ENCODE measurements at places on chromosomes 2 and 18.

GRCh38 chr2:162327806-162328205, 9.3 kb upstream of the IFIH1 start:
- no peak for DNase-seq

DNA sequence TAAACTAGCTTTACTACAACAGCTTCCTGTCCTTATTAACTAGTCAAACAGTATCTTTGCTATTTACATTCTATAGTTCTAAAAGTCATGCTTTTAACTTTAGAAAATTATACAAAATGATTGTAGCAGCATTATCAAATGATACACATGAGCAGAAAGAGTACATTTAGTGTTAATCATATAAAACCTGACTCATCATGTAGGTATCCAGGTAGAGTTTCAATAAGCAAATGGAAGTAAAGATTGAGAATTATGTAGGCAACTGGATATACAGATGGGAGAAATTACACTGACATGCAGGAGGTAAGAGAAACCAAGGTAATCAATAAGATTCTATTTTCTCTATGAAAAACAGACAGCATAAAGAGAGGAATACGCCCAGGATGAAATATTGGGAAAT, 33.8 kb downstream of the TRIP12 start:
- no peak for DNase-seq

GRCh38 chr18:75607701-75608100, 180.2 kb upstream of the SMIM21 start:
- no peak for DNase-seq

DNA sequence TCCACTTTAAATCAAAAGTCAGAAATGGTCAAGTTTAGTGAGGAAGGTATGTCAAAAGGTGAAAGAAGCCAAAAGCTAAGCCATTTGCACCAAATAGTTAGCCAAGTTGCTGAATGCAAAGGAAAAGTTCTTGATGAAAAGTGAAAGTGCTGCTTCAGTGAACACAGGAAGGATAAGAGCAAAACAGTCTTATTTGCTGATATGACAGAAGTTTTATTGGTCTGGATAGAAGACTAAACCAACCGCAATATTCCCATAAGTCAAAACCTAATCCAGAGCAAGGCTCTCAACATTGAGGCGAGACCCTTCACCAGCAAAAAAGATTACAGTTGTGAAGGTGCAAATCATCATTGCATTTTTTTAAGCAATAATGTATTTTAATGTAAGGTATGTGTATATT, 496.5 kb upstream of the LRATD1 start:
- no peak for DNase-seq

- no peak for DNase-seq
Observed at GRCh38 chr2:61433606-61434005, 37.3 kb downstream of the USP34 start.

DNA sequence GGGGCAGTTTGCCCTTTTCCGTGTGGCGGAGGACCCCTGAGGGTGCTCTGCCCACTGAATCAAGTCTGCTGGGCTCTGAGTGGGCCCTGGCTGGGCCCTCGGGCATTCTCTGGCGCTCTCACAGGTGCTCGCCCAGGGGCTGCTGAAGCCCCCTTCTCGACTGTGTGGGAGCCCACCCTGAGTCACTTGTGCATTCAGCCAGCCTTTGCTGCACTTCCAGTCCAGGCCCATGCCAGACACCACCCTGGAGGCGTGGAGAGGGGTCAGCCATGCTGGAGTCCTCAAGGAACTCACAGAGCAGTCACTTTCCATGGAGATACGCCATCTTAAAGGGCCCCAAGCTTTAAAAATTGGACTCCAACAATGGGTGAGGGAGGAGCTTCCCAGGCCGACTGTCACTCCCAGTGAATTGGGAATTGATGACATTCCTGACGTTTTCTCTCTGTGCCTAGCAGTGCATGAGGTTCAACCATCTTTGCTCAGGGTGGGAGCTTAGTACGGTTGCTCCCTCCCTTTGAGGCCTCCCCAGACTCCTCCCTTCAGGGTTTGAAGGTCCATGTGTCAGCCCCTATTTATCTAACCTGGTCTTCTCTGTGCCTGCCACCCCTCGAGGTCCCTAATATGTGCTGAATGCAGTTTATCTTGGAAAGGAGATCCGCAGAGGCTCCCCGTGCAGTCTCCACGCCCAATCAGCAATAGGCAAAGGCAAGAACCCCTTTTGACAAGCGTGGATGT, 71.8 kb upstream of the HS6ST1 start:
- DNase-seq = no peak

DNA sequence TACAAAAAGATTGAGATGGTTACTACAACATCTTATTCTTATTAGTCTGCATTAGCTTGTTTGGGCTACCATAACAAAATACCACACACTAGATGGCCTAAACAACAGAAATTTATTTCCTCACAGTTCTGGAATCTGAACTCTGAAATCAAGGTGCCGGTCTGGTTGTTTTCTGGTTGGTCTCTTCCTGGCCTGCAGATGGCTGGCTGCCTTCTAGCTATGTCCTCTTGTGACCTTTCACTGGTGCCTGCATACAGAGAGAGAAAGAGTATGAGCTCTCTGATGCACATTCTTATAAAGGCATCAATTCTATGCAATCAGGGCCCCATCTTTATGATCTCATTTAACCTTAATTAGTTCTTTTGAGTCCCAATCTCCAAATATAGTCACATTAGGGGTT, 696.5 kb downstream of the TDRD15 start:
- no peak for DNase-seq

DNA sequence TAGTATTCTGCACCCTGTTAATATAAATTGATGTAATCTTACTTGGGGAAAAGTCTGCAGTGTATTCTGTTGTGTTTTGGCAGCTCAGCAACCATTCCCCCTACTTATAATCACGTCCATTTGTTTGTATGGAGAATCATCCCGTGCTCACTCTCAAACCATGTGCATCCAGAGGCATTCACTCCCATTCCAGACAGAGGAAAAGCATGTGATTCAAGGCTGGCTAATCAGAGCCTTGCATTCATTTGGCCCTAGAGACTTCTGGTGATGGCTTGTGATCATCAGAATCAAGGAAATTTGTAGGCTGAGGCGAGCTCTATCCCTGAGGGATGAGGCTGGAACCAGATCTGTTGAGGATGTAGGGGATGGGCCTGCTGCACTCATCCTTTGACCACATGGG, 5.1 kb upstream of the WIPF1 start:
- no peak for DNase-seq

All from keratinocyte (primary cell).